ENCODE measurements at places on chromosomes 2 and 18.
A peak's percentile ranks its signal among the peaks of the same experiment; 100 is the strongest.

- no peak for DNase-seq
Observed at GRCh38 chr2:149009576-149010461, 28.7 kb upstream of the LYPD6B start.

DNA sequence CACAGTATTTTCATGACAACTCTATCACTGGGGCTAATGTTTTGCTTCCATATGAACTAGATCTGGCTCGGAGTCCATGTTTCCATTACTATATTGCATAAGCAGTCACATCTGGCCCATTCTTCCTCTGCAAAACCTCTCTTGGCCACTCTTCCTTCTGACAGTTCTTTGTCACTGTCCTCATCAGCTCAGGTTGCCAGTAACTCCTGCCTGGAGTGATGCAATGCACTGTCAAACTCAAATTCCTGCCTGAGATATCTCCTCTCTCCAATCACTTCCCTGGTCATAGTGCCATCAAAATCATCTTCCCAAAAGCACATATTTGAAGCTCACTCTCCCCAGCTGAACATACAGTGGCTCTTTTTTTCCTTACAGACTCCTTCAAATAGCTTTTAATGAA is 66.1 kb downstream of the COLEC12 start:
- DNase-seq = no peak

GRCh38 chr2:83742117-83742782 is 716.8 kb downstream of the SUCLG1 start:
- DNase-seq = no peak

DNA sequence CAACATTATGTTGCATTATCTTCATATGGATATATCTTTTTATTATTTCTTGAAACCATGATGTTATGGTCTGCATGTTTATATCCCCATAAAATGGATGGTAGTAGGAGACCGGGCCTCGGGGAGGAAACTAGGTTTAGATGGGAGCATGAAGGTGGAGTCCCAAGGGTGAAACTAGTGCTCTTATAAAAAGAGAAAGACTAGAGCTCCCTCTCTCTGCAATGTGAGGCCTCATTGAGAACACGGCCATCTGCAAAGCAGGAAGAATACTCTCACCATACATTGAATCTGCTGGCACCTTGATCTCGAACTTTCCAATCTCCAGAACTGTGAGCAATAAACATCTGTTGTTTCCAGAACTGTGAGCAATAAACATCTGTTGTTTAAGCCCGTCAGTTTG is 64.0 kb downstream of the NXPH2 start:
- no peak for DNase-seq

DNA sequence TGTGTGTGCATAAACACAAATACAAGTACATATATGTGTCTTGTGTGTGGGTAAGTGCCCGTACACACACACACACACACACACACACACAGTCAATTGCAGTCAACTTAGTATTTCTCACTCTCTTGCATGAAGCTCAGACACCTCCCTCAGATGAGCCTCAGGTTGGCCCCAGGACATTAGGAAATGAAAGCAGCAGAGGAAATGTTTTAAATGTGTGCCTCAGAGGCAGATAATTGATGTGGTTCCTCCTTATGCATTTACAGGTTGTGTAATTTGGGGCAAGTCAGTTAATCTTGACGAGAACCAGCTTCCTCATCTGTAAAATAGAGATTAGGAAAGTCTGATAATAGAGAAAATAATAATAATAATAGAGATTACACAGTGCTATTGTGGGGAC is 814.0 kb upstream of the ID2 start:
- no peak for DNase-seq

DNA sequence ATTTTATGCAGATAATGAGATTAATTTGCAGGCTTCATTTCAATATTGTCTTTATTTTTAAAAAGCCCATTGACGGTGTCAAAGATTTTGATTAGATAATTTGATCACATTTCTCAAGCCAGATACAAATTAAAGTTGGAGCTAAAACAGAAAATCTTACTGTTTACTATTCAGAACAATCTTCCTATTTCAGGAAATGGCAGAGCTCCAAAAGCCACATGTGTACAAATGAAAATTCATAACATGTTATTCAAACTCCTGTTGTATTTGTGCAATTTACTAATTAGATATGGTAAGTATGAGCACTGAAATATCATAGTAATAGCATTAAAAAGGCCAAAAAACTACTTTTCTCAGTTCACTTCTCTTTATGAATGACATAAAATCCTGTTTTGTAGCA is 682.9 kb downstream of the KCNJ3 start:
- DNase-seq = peak; percentile 25

GRCh38 chr2:30393510-30393909 is 53.5 kb upstream of the LCLAT1 start:
- no peak for DNase-seq

DNA sequence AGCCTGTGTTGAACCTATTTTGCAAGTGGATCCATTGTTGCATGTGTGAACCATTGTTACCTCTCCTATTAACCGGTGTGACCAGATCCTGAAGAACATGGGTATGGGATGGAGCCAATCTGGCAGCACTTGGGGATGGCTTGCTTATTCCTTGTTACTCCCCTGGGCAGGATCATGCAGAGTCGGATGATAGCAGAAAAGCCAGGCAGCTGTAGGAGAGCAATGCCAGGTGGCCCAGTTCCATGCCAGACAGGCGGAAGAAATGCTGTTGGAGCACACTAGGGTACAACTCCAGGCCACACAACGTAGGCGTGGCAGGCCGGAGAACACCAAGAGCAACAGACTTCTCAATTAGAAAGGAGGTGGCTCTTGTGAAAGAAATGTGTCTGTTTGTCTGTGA is 16.3 kb upstream of the MYO1B start:
- no peak for DNase-seq

DNA sequence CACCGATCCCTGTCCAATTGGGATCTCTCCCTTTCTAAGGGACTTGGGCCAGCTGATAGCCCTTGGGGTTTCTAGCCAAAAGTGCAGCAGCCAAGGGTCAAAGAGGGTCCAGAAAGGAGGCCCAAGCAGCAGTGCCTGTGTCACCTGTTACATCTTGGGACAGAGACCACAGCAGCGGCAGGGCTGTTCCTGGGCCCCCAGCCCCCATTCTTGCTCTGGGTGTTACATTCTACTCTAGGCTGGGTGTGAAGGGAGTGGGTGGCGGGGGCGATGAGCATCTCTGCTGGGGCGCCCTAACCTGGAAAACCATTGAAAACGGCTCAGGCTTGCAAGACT is 1.2 kb downstream of the PAX3 start:
- DNase-seq = no peak

- DNase-seq = no peak
Observed at GRCh38 chr18:73900106-73900835, 247.4 kb downstream of the FBXO15 start.

GRCh38 chr2:239318151-239318611 is 82.6 kb downstream of the HDAC4 start:
- no peak for DNase-seq

DNA sequence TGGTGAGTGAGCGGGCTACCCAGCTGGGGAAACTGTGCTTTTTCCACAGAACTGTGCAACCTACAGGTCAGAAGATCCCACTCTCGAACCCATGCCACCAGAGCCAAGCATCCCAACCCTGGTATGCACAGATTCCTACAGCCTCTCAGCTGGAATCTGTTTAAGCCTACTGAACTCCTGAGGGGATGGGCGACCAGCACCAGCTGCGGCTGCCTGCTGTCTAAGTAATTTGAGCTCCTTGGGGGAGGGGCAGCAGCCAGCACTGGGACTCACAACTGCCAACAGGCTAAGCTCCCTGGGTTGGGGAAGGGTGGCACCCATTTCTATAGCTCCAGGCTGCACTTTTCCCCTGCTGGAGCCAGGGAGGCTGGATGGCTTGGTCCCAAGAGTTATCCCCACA is 11.8 kb downstream of the CYP27C1 start:
- peak; percentile 63 for DNase-seq

DNA sequence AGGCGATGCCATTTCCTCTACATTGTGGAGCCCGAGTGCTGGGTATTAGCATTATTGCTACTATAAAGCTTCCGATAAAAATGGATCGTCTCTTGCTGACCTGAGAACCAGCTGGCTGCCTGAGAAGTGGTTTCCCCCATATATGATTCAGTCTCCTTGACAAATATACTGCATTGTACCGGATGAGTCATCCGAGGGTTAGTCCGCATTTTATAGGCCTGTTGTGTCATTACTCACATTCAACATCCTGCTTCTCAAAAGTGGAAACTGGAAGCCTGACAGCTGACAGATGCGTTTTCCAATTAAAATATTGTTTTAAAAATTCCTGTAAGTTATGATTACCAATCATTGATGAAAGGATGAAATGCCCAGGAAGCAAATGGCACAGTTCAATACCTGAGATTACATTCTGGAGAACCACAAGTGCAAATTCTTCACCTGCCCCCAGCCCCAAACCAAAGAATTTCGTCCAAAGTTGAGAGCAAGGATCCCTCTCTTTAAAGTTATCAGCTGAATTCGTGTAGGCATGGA is 65.7 kb downstream of the SPRED2 start:
- no peak for DNase-seq

DNA sequence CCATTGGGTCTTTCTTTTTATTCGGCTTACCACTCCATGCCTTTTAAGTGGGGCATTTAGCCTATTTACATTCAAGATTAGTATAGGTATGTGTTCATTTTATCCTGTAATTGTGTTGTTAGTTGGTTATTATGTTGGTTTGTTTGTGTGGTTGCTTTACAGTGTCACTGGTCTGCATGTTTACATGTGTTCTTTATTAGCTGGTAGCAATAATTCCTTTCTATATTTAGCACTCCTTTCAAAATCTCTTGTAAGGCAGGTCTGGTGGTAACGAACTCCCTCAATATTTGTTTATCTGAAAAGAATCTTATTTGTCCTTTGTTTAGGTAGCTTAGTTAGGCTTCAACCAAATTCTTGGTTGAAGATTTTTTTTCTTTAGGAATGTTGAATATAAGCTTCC is 68.7 kb upstream of the XDH start:
- no peak for DNase-seq

- no peak for DNase-seq
Observed at GRCh38 chr18:9814431-9814830, 71.3 kb upstream of the TXNDC2 start.

GRCh38 chr2:58540681-58541080 is 299.6 kb upstream of the FANCL start:
- peak; percentile 23 for DNase-seq

GRCh38 chr2:216732334-216732733 is 37.0 kb upstream of the IGFBP5 start:
- DNase-seq = no peak

DNA sequence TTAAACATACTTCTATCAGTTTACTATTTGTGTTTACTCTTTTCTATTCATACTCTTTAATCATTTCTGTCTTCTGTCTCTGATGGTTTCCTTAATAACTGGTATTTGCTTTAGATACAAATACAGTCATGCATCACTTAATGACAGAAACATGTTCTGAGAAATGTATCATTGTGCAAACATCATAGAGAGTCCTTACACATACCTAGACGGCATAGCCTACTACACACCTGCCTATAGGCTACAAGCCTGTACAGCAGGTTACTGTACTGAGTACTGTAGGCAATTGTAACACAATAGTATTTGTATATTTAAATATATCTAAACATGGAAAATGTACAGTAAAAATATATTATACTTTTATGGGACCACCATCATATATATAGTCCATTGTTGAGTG is 36.3 kb downstream of the VSNL1 start:
- peak; percentile 56 for DNase-seq

GRCh38 chr2:105977212-105977611 is 216.9 kb downstream of the UXS1 start:
- DNase-seq = no peak

- no peak for DNase-seq
Observed at GRCh38 chr2:14220101-14220500, 412.4 kb upstream of the LRATD1 start.

DNA sequence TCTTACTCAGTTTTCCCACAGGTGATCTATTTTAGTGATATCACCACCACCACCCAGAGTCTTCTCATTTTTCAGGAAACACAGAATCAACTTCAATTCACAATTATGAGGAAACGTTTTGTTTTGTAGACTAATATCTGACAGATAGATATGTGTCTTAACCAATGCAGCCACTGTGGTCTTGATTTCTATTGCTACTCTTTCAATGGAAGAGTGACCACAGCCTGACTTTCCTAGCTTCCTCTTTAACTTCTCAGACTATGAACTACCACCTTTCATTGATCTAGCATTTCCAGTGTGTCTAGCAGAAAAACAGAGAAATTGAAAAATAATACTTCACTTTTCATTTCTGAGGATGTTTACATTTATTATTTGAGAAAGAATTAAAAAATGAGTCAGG is 20.5 kb downstream of the ADAM17 start:
- no peak for DNase-seq

- peak; percentile 10 for DNase-seq
Observed at GRCh38 chr2:234102112-234102511, 51.6 kb downstream of the SPP2 start.

DNA sequence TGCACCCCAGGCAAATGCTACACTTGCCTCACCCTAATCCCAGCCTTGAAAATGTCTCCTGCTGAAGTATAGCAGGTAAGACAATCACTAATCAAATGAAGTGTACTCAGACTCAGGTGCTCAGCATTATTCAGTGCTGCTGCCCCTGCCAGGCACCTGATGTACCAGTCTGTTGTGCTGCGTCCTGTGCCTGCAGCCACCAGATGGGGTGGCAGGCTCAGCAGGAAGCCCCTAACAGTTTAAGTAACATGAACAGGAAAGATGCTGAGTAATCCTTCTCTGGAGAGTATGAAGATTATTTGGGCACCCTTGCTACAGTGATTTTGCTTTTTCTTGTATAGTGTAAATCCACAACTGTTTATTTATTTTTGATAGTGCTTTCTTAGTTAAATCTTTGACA is 69.1 kb downstream of the TACR1 start:
- no peak for DNase-seq

GRCh38 chr18:23887035-23887434 is 127.5 kb upstream of the TTC39C start:
- no peak for DNase-seq

- DNase-seq = no peak
Observed at GRCh38 chr2:220641137-220641536, 931.0 kb downstream of the EPHA4 start.

GRCh38 chr2:160221391-160222276 is 21.6 kb upstream of the ITGB6 start:
- no peak for DNase-seq

GRCh38 chr2:88329815-88330603 is 122.5 kb downstream of the FOXI3 start:
- DNase-seq = peak; percentile 46

GRCh38 chr2:6214471-6214870 is 522.3 kb downstream of the SOX11 start:
- DNase-seq = no peak

- no peak for DNase-seq
Observed at GRCh38 chr2:73107211-73107926, 5.4 kb downstream of the RAB11FIP5 start.

GRCh38 chr2:162581959-162582798 is 238.2 kb downstream of the GCA start:
- DNase-seq = peak; percentile 33

GRCh38 chr2:179139506-179139905 is 89.6 kb upstream of the CCDC141 start:
- no peak for DNase-seq

DNA sequence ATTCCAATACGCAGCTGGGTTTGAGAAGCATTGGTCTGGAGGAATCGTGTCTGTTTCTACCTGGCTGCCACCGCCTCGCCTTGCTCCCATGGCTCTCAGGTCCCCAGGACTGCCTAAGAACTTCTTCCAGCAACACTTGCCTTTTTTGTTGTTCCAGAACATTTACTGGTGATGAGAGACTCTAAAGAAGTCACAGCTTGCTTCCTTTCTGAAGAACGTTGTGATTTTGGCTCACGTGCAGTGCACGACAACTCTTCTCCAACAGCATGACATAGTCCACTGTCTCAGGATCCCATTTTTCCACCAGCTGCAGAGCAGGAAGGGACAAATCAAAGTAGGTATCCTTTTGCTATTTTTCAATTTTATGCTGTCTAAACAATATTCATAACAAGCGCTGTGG is 940.9 kb downstream of the SLC4A3 start:
- no peak for DNase-seq

Measured in NCI-H526 treated with DMSO at 0.1 percent for 48 hours (cell line).